ENCODE measurements at places on chromosomes 4 and X. TPM values are rescaled to one million over a fixed set of nuclear protein-coding genes. Genes with fewer than 3 reads are reported as not detected.

GRCh38 chr4:76951672-76952010 is 2.1 kb downstream of the SEPTIN11 start:
- peaks cover under 1% of the 10 kb centered on the region for H3K36me3 ChIP-seq
- H3K4me1 ChIP-seq = peaks cover 43% of the 10 kb centered on the region
- no peak for DNase-seq
- H3K27me3 ChIP-seq = no peaks in the 10 kb centered on the region
- peak overlapping the region; percentile 76 for H3K27ac ChIP-seq

- no peak overlapping the region for H3K27ac ChIP-seq
- no peaks in the 10 kb centered on the region for H3K27me3 ChIP-seq
- H3K36me3 ChIP-seq = no peaks in the 10 kb centered on the region
These were observed 81.0 kb upstream of the KLF3 start for GRCh38 chr4:38582889-38583470.

- H3K27ac ChIP-seq = no peak overlapping the region
- H3K4me1 ChIP-seq = no peaks in the 10 kb centered on the region
- no peaks in the 10 kb centered on the region for H3K27me3 ChIP-seq
- no peak overlapping the region for H3K4me3 ChIP-seq
These were observed 39.3 kb downstream of the RTL3 start for GRCh38 chrX:78619834-78620233.

- DNase-seq = no peak
- no peak overlapping the region for H3K27ac ChIP-seq
- H3K4me1 ChIP-seq = no peaks in the 10 kb centered on the region
- no peak overlapping the region for H3K4me3 ChIP-seq
- H3K27me3 ChIP-seq = peaks cover 21% of the 10 kb centered on the region
- no peaks in the 10 kb centered on the region for H3K36me3 ChIP-seq
These were observed 7.3 kb upstream of the SH3BP2 start for GRCh38 chr4:2785613-2786012.

DNA sequence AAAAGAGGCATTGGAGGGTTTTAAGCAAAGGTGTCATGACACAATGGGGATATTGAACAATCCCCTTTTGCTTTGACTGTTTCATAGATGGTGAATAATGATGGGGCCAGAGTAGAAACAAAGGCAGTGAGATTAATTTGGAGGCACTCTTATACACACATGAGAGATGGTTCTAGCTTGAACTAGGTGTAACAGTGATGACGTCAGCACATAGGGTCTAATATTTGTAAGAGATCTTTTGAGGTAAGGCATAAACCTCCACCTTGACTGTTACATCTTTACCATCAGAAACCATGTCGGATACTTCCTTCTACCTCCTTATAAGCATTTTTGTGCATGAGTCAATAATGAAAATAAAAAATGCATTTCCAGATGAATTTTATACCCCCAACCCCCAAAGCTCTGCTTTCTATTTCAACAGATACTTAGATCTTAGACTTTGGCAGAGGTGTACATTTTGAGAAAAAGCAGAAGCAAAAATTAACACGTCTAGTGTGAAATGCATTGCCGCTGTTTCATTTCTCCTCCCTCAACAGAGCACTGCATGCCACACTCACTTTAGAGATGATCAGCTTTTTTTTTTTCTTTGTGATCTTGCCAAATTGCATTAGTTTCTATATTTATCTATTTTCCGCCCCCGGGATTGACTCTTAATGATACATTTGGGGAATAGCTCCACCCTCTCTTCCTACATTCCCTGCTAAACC is 87.2 kb downstream of the HS3ST1 start:
- no peaks in the 10 kb centered on the region for H3K27me3 ChIP-seq
- no peak overlapping the region for H3K4me3 ChIP-seq
- no peak for DNase-seq
- H3K36me3 ChIP-seq = no peaks in the 10 kb centered on the region
- H3K27ac ChIP-seq = no peak overlapping the region
- no peaks in the 10 kb centered on the region for H3K4me1 ChIP-seq

DNA sequence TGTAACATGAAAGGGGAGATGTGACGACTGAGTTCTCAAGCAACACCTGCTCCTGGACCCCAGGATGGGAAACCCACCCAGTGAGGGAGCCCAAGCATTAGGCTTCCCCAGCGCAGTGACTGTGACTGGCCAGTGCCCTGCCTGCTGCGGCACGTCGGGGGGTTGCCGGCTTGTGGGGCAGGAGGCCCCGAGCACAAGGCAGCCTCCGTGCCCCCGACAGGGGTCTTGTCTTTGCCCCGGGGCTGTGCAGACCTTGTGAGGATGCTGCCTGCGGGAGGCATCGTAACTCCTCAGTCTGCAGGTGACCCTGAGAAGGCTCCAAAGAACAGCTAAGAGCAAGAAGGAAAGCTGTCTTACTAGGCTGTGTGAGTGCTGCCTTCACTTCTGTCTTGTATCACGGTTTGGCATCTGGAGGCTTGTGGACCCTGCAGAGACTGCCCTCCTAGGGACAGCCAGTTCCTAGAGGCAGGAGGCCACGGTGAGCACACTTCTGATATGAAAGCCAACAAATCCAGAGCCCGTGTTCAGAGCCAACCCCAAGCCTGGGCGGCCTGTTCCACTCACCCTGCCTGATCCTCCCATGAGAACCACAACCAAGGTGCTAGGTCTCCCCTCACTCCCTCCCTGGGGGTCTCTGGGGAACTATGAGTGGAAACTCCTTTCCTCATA is 47.7 kb downstream of the FGFRL1 start:
- H3K4me1 ChIP-seq = no peaks in the 10 kb centered on the region
- H3K27me3 ChIP-seq = peaks cover 43% of the 10 kb centered on the region
- no peaks in the 10 kb centered on the region for H3K36me3 ChIP-seq
- no peak overlapping the region for H3K4me3 ChIP-seq

GRCh38 chr4:28475381-28475780 is 1614.7 kb downstream of the STIM2 start:
- DNase-seq = no peak
- H3K4me3 ChIP-seq = no peak overlapping the region
- H3K4me1 ChIP-seq = no peaks in the 10 kb centered on the region

- no peak overlapping the region for H3K4me3 ChIP-seq
- peaks cover 7% of the 10 kb centered on the region for H3K4me1 ChIP-seq
- no peaks in the 10 kb centered on the region for H3K36me3 ChIP-seq
- no peaks in the 10 kb centered on the region for H3K27me3 ChIP-seq
- H3K27ac ChIP-seq = no peak overlapping the region
These were observed 449.2 kb downstream of the GRXCR1 start for GRCh38 chr4:43341741-43342140.

DNA sequence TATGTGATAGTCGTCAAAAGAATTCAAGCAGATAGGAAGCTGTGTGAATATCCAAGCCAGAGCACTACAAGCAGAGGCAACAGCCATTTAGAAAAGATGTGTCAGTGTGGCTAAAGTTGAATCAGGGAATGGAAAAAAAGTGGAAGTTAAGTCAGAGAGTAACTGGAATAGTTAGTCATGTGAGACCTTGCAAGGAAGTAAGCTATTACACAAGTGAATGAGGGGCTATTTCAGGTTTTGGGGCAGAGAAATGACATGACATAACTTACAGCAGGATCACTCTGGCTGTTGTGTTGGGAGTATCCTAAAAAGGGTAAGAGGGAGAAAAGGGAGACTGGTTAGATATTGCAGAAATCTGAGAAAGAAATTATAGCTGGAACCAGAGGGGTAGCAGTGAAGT is 236.6 kb upstream of the PCDH18 start:
- DNase-seq = no peak
- no peak overlapping the region for H3K27ac ChIP-seq
- no peaks in the 10 kb centered on the region for H3K4me1 ChIP-seq
- H3K36me3 ChIP-seq = no peaks in the 10 kb centered on the region

DNA sequence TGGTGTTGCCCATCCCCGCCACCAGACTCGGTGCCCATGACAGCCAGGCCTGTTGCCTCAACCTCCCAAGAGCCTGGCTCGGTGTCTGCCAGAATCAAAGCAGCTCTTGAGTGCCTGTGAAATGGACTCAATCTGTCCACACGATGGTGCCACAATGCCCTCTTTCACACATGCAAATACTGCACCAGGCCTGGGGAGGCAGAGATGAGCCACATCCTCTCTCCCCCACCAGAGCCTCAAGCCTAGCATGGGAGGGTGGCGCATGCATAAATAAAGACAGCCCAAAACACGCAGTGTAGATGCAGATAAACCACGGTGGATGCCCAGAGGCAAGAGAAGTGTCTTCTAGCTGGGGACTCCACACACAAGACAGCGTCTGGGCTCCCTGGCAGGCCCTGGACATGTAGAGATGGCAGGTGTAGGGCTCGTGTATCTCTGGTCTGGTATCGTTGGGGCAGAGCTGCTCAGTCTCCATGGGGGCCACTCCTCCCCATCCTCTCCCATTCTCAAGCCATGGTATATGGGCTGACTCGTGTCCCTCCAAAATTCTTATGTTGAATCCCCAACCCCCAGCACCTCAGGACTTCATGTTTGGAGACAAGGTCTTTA is 65.6 kb downstream of the JAKMIP1 start:
- H3K27ac ChIP-seq = no peak overlapping the region
- no peak overlapping the region for H3K4me3 ChIP-seq
- no peaks in the 10 kb centered on the region for H3K36me3 ChIP-seq
- no peaks in the 10 kb centered on the region for H3K4me1 ChIP-seq
- DNase-seq = peak; percentile 28

- H3K4me3 ChIP-seq = no peak overlapping the region
- H3K36me3 ChIP-seq = no peaks in the 10 kb centered on the region
- H3K27me3 ChIP-seq = peaks cover 43% of the 10 kb centered on the region
- H3K4me1 ChIP-seq = no peaks in the 10 kb centered on the region
- H3K27ac ChIP-seq = no peak overlapping the region
These were observed 86.6 kb downstream of the STK32B start for GRCh38 chr4:5137927-5138326.

Gene FREM3
- not detected for total RNA-seq

Gene ADH1A
- 0.21 TPM for total RNA-seq

Gene ALAS2
- not detected for total RNA-seq

Gene UGT8
- total RNA-seq = 2.2 TPM

Gene SPARCL1
- total RNA-seq = not detected

Gene FAM13A
- total RNA-seq = 11.1 TPM

Gene GSX2
- total RNA-seq = not detected
